ENCODE measurements at places on chromosomes 1 and 21.

DNA sequence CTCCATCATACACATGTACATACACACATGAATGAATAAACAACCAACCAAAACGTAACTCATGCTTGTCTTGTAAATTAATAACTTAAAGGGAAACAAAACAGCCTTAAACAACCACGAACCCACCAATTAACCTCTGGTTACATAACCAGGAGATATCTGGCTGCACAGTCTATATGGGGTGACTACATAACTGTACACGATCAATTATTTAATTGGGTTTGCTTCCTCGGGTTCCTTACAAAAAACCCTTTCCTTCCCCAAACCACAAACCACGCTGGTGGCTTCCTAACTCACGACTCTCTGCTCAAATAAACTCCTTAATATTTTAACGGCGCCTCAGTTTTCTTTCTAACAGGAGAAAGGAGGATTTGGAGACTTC lies 744 bp downstream of the ZNF670 start:
- DNase-seq = no peak

GRCh38 chr1:66214901-66215300 lies 319.1 kb upstream of the SGIP1 start:
- DNase-seq = no peak

DNA sequence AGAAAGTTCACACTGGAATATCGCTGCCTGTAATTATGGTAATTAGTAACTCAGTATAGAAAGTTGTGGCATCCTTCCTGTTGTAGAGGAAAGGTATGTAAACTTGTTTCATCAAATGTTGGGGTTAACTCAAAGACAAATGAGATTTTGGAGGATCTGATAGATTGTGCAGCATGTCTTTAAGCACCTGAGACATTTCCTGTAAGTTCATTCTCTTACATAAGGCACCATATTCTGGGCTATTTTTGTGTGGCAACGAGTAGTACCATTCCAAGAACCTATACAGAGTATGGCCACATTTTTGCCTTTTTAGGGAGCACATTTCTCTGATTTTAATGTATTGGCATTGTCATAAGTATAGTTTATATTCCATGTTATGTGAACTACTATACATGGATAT lies 88.8 kb downstream of the CDC14A start:
- no peak for DNase-seq

DNA sequence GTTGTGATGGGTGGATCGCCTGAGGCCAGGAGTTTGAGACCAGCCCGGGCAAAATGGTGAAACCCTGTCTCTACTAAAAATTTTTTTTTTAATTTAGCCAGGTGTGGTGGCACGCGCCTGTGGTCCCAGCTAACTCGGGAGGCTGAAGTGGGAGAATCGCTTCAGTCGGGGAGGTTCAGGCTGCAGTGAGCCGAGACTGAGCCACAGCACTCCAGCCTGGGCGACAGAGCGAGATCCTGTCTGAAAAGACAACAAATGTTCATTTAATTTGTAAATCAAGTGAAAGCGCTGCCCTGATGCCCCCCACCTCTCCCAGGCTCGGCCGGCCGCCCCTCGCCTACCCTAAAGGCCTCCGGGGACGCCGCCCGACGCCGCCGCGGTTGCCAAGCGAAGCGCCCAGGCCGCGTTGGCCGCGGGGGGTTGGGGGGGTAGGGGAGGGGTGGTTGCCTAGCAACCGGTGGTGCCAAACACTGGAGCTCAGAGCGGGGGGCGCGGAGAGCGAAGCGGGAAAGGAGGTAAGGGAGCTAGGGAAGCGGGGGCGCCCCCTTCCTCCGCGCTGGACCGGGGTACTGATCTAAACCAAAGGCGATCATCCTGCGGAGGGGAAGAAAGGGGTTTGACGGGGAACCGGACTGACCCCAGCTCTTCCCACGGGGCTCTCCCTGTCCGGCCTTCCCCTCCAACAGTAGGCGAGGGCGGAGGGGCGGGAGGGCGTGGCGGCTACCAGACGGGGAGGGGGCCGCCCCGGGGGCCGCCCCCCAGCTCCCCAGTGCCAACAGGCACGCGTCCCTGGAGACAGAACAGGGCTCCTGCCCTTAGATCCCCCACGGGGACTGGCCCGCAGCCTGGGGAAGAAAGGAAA lies at the start of gene TEKT2:
Gene TEKT2 (plus strand): TSS at position 460 of the 862 bp plus-strand sequence. CDS start 828 bp downstream, outside the sequence.
- peak; percentile 63 for DNase-seq

DNA sequence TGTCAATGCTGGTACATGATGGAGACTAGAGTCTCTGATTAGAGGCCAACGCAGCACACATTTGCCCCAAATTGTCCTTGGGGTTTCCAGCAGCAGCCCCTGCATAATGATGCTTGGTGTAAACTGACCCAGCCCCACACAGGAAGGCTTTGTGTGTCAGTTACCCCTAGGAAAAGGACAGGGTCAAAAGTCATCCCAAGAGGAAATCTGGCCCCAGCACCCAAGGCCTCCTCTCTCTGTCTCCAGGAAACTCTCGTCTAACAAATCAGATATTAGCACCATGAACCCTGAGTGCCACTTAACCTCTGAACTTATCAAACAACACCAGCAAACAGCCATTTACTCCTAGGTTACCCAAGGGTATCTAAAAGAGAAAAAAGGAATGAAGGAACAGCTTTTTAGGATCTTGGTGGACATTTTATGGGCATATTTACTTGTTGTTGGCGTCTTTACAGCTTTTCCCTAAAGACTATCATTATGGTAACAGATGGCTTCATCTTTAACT lies 84.5 kb downstream of the PSMG1 start:
- no peak for DNase-seq

- no peak for DNase-seq
Observed at GRCh38 chr1:176801514-176802020, 338.6 kb downstream of the PAPPA2 start.

DNA sequence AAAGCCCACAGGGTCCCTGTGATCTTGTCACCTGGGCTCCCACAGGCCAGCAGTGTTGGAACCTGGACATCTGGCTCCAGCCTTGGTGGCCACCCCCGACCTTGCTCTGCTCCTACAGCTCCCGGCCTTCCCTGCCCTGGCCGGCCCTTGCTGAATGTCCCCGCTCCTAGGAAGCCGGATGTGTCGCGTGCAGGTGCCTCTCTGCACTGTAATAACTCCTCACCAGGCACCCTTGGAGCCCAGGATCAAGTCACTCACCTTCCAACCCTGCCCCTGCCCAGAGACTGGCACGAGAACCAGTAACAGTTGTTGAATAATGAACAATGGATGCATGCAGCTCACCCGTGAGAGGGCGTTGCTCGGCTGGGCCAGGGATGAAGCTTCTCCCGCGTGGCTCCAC lies 12.1 kb downstream of the PDE9A start:
- no peak for DNase-seq

- no peak for DNase-seq
Observed at GRCh38 chr1:204684206-204684570, 1.4 kb downstream of the LRRN2 start.

DNA sequence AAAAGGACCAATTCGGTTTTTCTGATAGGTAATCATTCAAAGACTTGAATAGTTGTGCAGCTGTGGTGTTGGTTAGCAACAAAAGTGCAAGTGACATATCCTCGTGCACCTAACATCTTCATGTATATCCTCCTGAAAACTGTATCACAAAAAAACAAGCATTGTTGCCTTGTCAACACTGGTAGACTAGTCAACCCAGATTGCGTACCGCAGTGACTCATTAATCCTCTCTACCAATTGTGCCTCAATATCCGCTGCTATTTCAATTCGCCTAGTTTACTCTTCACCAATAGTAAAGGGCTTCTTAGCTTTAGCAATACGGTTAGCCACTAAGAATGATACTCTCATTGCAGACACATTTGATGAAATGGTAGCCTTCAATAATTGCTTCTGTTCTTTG lies 3.5 kb downstream of the HHAT start:
- DNase-seq = no peak
